ENCODE measurements at places on chromosomes 2 and 18.
A peak's percentile ranks its signal among the peaks of the same experiment; 100 is the strongest.

DNA sequence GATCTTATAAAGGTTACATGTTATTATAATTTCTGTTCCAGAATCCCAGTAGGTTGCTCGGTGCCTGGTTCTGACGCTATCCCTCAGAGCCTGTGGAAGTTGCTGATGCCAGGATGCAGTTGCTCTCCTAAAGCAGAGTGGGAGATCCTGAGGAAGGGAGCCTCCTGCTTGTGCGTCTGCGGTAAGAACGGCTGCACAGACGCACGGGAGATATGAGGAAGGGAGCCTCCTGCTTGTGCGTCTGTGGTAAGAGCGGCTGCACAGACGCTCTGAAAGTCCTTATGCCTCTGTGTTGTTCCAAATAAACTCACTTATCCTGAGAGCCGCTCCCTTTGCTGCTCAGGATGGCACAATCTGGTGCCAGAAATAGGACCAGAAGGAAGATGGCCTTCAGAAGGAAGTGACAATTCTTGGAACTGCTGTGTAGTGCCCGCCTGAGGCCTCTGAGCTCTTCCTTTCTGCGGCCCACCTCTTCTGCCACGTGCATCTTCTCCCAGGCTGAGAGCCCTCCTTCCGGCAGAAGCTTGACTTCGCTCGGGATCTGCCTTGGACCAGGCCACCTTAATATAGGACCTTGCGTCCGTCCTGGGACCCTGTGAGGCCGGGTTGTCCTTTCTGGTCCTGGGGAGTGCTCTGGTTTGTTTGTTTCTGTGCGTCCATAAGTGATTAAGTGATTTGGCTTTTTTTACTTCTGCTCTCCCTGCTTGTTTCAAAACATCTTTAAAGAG is 89.5 kb downstream of the RTP5 start:
- DNase-seq, result no peak

DNA sequence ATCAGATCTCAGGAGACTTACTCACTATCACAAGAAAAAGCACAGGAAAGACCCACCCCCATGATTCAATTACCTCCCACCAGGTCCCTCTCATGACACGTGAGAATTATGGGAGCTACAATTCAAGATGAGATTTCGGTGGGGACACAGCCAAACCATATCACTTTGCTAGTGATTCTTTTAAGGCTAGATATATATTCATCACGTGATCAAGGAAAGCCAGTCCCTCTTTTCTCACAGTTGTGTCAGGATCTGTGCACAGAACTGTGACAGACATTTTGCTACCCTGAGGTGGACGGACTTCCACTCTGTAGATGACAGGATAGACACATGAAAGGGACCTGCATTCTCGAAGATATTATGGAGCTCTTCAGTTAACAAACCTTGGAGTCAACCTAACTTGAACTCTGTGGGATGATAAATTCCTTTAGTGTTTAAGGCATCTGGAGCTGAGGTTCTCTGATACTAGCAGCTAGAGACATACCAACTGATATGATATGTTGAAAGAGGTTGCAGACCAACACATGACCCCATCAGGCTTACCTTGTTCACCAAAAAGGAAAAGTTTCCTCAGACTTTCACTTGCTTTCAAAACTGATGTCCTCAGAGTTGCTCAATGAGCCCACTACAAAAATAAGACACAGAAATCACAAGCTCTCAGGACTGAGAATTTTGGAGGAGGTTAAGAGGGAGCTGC is 66.3 kb upstream of the SCG2 start:
- DNase-seq, result no peak

- DNase-seq, result no peak
Observed at GRCh38 chr2:25651782-25652455, 21.5 kb downstream of the DTNB start.

DNA sequence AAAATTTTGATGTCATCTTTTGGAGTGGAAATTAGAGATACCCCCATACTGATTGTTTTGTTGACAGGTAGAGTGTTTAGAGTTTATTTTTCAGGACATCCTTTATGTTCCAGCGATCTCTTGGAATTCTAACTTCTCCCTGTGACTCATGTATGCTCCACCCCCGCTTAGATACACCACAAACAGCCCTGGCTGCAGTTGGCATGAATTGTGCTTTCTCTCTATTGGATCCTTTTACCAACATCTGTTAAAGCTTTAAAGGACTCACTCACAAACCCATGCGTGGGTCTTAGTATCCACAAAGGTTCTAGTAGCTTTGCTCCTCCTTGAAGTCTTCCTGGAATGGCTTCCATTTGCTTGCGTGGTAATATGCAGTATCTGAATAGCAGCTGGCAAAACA is 409.5 kb upstream of the POU3F3 start:
- no peak for DNase-seq

DNA sequence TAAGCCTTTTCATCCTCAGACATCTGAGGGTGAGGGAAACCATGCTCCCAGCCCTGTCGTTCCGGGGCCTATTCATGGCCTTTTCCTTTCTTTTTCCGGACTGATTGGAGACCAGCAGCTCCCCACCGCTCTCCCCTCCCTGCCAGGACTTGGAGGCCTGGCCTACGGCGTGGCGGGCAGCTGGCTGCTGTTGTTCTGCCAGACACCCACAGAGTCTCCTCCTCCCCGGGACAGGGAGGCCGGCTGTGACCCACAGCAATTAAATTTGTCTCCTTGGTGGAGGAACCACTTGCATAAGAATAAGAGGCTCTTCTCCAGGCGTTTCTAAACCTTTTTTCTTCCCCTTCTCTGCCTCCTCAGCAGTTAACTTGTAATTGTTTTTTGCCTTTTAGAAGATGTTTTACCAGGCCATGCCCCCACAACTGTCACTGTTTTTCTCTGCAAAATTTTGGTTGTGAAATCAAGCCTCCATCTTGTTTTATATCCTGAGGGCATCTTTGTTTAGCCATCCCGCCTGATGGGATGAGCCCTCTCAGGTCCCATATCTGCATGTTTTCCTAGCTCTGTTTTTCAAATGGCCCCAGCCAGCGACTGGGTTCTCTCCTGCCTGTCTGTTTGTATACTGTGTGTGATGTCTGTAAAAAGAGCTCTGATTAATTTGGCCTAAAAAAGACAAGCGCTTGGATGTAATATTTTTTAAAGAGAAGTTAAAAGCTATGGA is 1060.0 kb upstream of the DDX18 start:
- no peak for DNase-seq

- DNase-seq, result no peak
Observed at GRCh38 chr2:59171019-59171418, 929.9 kb upstream of the FANCL start.

- DNase-seq, result no peak
Observed at GRCh38 chr18:55634545-55634944, 46.6 kb upstream of the TCF4 start.

DNA sequence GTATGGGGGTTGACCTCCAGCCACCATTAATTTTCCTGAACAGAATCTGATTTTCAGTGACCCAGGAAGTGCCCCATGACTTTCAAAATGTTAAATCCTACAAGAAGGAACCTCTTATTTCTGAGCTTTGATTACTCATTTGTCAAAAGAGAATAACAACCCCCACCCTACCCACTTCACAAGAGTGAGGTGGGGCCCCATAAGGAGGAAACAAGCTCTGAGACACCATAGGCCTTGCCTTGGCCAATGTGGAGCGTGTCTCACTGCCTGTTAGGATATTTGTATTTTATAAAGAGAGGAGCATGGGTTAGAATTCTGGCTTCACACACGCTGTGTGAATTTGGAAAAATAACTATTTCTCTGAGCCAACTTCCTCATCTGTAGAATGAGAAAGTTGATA is 158.9 kb downstream of the TTC32 start:
- no peak for DNase-seq

DNA sequence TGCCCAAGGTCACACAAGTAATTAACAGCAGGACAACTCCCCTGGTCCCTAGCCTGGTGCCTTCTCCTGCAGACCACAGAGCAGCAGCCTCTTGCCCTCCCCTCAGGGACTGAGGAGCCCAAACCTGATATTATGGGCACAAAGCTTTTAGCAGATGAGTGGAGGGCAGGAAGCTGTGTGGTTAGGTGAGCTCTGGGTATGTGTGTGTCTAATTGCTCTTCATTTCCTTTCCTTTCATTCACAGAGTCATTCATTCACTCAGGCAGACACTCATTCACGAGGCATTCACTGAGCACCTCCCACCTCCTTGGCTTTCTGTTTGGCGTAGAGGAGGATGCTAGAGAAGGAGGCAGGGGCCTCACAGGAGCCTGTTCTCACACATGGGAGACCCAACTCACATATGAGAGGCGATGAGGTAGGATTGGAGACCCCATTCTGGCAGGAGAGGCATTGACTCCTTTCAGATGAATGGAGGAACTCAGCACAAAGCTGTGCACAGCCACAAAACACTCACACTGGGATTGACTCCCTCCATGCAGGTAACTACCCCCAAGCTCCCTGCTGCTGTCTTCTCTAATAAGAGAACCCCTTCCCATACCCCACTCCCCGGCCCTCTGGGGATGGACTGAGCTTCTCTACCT is 306.8 kb upstream of the SKOR2 start:
- DNase-seq, result no peak

- no peak for DNase-seq
Observed at GRCh38 chr2:181566334-181567032, 90.4 kb downstream of the CERKL start.

DNA sequence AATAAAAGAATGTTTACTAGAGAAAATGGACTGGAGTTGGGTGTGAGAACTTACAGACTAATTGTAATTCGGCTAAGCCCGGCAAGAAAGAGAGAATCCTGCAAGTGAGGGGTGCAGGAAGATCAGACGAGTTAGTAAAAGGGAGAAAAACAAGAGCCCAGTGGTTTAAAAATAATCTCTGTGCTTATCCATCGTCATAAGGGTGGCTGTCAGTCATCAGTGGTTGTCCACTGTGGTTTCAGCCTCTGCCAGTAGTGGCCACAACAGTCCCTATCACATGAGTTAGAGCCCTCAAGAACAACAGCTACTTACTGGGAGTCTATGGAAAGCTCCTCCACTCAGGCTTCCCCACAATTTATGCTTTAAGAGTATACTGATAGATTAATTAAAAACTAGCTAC is 239.8 kb downstream of the SETBP1 start:
- DNase-seq, result no peak

- DNase-seq, result no peak
Observed at GRCh38 chr2:104049438-104049837, 804.5 kb upstream of the POU3F3 start.

DNA sequence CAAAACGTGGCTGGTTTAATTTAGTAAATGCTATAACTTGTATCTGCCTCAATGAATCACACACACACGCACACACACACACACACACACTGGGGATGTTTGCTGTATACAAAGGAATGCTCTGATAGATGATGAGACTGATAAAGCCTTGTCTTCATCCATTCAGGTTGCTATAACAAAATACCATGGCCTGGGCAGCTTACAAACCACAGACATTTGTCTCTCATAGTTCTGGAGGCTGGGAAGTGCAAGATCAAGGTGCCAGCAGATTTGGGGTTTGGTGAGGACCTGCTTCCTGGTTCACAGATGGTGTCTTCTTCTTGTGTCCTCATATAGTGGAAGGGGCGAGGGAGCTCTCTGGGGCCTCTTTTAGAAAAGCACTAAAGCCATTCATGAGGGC is 149.5 kb upstream of the HDAC4 start:
- DNase-seq, result no peak

- DNase-seq, result peak; percentile 32
Observed at GRCh38 chr2:13021470-13021957, 304.8 kb downstream of the TRIB2 start.

- no peak for DNase-seq
Observed at GRCh38 chr2:17373041-17373440, 145.2 kb downstream of the RAD51AP2 start.

DNA sequence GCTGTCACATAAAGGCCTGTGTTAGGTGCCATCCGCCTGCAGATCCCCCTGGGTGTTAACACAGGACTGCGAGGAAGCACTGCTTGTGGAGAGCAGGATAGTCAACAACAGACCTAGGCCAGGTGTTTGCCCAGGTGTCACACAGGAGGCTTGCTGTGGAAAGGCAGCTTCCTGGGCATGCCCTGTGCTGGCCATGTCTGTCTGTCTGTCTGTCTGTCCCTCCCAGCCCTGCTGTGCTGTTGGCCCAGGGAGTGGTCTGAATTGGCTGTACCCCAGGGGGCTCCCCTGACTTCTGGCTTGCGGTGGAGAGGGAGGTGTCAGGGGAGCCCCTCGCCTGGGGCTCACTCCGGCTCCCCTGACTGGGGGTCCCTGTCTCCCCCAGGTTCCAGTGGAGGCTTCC is 53.2 kb downstream of the SH3BP4 start:
- DNase-seq, result no peak

GRCh38 chr18:42038936-42039335 is 83.9 kb downstream of the PIK3C3 start:
- no peak for DNase-seq

All from erythroblast (primary cell).